ENCODE measurements at places on chromosomes 7 and 10.

GRCh38 chr10:86402283-86402941 lies 35.8 kb upstream of the GRID1 start:
- DNase-seq: peak; percentile 54

DNA sequence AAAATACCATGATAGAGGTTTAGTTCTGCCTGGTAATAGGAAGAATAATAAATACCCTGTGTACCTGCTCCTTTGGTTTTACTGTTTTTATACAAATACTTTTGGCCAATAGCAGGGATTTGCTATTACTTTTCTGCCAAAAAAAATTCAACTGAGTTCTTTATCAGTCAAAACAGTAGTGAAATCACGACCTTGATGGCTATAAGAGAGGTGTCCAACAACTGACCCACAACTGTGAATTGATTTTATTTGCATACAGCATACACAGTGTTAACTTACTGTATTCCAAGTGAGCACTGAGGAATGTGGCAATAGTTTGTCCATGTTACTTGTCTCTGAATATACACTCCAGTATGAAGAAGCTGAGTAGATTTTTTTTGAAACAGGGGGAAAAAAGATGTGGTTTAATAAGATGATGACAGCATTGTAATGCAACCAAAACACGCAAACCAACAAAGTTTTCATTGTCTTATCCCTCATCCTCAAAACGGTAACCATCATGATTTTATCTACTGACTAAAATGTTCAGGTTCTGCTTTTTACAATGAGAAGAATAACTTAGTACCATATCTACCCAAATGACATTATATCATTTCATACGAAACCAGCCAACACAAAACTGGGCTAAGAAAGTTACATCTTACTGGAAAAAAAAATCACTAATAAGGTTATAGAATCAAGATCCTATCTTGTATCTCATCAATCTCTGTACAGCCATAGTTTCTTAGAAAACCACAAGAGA lies 63.3 kb downstream of the GSAP start:
- no peak for DNase-seq

GRCh38 chr7:132677918-132678317 lies 101.6 kb upstream of the PLXNA4 start:
- no peak for DNase-seq

- no peak for DNase-seq
These were observed 528.9 kb upstream of the FZD8 start for GRCh38 chr10:36170943-36171501.

GRCh38 chr7:38311329-38311937 lies 38.0 kb upstream of the TARP start:
- peak; percentile 61 for DNase-seq

GRCh38 chr10:43284341-43284910 lies 17.6 kb upstream of the RASGEF1A start:
- no peak for DNase-seq

DNA sequence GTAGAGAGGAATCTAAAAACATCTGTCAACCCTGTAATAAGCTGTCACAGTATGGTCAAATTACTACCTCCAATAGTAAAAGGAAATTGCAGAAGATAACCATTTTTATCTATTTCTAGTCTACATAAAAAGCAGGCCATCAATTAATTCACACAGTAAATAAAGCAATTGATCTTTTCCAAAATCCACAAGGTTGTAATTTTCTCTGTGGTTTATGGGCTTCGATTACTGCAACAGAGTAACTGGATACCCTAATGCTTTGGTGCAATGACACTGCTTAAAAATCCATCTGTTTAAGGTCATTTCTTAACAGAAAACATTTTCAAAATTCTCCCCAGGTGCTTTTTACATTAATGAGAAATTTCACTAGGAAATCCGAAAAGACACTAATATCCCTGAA lies 23.9 kb downstream of the ESYT2 start:
- no peak for DNase-seq

DNA sequence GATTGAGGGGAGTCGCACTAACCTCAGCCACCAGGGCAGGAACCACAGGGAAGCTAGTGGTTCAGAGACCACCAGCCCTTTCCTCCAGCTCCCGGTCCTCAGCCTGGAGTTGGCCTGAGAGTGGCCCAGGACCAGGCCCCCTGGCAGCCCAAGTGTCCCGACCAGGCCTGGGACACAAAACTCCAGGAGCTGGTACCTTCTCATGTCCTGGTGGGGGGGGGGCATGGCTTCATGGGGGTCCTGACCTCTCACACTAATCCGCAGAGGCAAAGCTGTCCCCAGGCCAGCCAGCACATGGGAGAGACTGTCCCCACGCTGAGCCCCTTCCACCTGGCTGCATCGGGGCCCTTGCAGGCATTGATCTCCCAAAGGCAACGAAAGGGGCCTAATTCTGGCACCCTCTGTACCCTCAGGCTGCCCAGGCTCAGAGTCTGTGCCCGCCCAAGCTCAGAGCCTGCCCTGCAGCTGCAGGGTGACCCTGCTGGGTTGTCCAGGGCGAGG lies 28.2 kb downstream of the GPRIN2 start:
- DNase-seq: no peak

- peak; percentile 50 for DNase-seq
These were observed 70.6 kb downstream of the NEURL1 start for GRCh38 chr10:103564116-103564501.

- no peak for DNase-seq
These were observed 231.5 kb downstream of the STK31 start for GRCh38 chr7:23941551-23941950.

DNA sequence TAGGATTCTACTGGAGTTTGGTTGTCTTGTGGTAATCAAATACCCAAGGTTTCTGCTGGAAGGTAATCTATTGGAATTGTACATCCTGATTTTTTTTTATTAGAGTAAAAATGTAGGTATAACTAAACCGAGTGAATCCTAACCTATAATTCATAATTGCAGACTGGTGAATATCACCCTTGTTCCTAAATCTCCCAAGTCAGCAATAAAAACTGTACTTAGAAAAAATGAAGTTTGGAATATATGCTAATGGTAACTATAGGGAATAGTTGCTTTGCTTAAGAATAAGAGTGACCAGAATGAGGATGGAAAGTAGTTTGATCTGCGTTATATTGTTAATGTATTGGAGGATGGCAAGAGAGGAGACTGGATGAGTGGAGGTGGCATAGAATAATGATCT lies 10.7 kb upstream of the FZD8 start:
- no peak for DNase-seq

DNA sequence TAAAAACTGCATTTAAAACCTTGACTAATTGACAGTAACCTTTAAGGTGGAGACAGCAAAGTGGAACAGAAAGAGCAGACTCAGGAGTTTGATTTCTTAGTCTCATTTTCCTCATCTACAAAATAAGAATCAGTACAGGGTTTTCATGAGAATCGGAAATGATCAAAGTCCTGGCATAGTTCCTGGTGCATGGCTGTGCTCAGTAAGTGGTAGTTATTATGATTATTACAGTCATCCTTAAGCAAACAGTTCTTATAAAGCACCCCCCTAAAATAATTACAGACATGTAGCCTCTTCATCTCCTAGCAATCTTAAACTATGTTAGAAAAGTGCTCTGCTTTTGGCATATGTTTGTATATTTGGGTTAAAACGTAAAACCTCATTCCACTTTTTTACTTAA lies 18.0 kb downstream of the NEBL start:
- no peak for DNase-seq

GRCh38 chr10:51806079-51806835 lies 106.9 kb upstream of the CSTF2T start:
- DNase-seq: no peak

DNA sequence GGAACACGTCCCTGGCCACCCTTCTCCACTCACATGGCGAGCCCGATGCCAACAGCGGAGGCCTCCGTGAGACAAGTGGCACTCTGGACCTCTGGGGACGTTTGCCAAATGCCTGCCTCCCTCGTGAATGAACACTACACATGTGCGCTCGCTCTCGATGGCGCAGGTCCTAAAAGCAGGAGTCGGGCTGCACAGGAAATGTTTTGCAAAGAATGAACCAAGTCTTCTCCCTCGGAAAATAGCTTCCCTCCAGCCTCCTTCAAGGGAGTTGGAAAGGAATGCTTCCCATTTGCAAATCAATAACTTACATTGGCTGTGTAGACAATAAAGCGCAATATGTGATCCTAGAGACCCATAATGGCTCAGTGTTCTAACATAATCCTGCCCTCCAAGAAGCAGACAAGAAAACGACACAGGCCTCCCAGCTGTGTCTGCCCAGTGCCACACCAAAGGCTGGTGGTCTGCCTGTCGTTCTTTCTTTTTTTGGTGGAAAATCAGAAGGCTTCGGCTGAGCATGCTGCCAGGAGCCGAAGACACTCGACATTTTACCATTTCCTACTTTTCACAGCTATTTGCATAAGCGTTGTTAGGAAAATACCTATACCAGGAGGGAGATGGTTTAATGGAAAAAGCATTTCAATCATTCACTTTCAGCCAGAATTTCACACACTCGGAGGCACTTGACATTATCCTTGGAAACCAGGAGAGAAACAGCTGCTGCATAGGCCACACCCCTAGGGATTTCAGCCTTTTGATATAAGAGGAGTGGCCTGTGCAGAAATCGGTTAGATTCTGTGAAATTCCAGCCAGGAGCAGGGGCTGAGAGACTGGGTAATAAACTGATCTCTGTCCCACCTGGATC lies 38.4 kb downstream of the ATXN7L1 start:
- peak; percentile 48 for DNase-seq

DNA sequence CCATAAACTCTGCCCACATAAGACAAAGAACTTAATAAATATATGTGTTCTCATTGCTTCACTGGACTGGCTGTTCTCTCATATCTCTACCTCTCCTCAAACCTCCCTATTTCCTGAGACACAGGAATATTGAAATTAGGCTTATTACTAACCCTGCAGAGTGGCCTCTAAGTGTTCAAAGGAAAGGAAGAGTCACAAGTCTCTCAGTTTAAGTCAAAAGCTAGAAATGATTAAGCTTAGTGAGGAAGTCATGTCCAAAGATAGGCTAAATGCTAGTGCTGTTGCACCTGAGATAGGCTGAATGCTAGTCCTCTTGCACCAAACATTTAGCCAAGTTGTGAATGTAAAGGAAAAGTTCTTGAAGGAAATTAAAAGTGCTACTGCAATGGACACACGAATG lies 41.1 kb downstream of the GNAI1 start:
- DNase-seq: no peak

DNA sequence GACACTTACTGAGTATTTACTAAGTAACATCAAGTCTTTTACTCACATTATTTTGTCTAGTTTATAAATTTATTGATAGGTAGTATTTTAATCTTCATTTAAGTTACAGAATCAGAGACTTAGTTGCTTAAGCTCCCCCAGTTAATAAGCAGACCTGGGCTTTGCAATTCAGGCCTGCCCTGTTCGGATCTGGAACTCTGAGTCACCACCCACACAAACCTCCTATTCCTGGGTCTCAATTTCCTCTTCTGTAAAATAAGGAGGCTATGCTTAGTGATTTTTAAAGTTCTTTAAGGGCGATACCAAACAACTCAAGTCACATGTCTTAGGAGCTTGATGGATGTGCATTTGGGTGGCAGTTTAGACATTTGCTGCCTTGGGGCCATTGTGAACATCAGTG lies 3.5 kb upstream of the MGAM start:
- DNase-seq: no peak

Data from right hindlimb (tissue), 1 donor.